ENCODE measurements at places on chromosomes 11 and 22.
A peak's percentile ranks its signal among the peaks of the same experiment; 100 is the strongest.

DNA sequence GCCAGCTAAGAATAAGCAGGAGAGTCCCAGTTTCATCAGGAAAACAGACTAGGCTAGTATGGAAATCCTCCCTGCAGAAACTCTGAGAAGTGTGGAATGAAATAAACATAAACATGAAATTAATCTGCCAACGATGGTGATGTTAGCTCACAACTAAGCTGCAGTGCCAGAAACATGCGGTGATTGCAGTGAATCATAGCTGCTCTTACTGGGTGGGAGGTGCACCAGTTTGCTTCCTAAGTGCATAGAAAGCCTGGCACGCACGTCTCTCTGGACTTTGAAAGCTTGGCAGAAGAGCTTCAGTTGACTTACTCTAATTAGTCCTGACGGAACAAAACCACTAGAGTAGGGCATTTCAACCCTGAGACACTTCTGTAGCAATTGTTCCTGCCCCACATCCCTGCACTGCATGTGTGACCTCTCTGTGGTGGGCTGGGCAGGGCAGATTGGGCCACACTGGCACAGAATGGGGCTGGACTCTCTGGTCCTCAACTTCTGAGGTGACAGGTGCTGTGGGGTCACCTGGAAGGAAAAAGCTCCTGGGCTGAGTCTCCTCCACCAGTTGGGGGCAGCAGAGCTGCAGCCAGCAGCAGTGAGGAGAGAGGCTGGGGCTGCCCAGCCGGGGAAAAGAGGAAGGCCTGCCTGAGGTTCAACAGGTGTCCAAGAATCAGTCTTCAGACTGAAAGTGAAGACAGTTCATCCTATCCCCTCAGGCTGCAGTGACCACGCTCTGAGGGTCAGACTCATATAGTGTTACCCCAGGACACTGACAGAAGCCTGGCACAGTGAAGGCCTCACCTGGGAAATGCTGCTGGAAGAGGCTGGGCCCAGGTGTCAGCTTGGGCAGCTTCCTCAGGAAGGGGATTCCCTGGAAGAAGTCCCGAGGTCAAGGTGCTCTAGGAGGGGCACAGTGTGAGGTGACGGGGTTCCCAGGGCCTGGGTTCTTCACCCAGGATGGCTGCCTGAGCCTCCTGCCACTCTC, 40.5 kb downstream of the GGTLC2 start:
- DNase-seq, result peak; percentile 4

DNA sequence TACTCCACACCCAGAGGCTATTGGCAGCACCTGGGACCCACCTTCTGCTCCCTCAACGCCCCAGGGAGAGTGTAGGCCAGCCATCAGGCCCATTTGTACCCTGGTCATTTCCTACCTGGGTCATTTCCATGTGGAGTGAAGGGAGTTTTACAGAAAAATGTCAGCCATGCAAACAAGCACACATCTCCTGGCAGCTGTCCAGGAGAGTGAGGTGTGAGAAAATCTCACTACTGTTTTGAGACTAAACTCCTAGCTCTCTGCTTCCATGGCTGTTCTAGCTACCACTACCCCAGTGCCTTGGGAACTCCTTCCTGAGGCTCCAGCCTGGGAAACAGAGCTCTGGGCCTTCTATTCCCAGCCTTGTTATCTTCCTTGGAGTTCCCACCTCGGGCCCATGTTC, 2.8 kb upstream of the TMPRSS13 start:
- peak; percentile 46 for DNase-seq

DNA sequence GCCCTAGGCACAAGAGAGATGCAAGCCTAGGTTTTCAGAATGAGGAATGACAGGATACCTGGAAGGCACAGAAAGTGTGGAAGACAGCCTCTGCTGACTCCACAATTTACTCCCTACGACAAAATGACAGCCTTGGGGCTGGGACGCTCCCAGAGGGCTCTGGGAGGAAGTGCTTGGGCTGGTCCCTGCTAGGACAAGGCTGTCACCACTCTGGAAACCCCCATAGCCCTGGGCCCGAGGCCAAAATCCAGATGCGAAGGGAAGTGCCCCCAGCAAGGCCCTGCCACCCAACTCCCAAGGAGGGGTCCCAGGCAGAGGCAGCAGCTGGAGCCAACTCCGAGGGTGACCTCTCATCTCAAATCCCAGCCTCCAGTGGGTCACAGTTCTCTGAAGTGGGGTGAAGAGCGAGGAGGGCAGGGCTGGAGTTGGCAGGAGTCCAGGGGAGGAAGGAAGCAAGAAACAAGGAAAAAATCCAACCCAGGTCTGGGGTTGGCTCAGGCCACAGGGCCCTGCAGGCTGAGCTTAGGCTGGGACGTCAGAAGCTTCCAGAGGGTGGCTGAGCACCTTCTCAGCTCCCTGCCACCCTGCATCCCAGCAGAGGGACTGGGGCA, 6.3 kb upstream of the CDC42EP2 start:
- no peak for DNase-seq

DNA sequence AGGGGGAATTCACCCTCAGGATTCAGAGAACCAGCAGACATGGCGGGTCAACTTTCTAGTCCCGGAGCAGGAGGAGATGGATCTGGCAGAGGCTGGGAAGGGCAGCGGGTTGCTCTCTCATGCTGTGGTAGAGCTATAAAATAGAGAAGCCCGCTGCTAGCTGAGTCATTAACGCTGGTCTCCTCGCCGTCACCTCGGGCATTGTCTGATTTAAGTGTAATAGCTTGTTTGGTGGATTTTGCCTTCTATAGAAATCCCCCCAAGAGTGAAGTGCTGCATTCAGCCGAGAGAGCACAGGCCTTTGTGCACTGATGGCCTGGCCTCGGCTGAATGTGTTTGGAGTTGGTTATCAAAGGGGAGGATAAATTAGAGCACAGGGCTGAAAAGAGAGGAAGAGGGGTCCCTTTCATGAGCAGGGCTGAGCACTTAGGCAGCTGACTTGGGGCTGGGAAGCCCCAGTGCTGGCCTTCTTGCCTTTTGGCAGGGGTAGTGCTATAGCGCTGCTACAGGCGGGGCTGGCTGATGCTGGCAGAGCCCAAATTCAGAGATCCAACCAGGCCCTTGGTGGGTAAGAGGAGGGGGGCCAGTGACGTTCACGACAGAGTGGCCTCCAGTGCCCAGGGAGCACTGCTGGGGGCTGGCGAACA, 161.1 kb upstream of the CADM1 start:
- DNase-seq, result no peak

- no peak for DNase-seq
Observed at GRCh38 chr11:1134848-1135445, 22.8 kb upstream of the MUC5AC start.

- DNase-seq, result peak; percentile 70
Observed at GRCh38 chr11:66883016-66883965, 26.4 kb downstream of the LRFN4 start.

DNA sequence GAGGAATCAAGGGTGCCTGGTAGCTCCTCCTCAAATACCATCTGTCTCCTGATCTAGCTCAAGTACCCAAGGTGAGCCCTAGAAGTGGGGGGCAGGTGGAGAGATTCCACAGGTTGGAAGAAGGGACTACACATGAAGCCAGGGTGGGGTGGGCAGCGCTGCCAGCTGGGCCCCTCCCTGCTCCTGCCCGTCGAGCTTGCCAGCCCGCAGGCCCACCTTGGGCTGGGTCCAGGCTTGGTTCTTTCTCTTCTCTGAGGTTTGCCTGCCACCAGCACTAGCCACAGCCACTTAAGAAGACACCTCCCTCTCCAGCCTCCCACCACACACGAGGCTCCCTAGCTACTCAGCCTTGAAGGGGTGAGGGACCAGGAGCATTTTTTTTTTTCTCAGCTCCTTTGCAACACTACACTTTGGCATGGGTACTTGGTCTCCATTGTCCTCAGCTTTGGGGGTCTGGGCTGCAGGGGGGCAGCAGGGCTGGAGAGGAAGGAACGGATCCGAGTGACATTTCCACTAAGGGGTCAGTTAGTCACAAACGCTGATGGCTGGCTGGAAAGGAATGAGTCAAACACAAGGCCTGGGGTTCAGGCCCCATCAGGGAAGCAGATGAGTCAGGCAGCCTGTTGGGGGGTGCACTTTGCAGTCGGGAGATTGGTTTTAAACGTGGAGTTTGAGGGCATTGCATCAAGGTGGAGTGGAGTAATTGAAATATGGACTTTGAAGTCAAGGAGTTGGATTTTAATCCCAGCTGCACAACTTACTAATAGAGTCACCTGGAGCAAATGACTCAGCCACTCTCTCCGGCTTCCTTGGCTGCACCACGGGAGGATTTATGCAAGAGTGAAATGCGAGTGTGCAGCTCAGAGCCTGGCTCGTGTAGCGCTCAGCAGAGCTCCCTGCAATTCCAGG, 7.4 kb upstream of the NPTXR start:
- no peak for DNase-seq

DNA sequence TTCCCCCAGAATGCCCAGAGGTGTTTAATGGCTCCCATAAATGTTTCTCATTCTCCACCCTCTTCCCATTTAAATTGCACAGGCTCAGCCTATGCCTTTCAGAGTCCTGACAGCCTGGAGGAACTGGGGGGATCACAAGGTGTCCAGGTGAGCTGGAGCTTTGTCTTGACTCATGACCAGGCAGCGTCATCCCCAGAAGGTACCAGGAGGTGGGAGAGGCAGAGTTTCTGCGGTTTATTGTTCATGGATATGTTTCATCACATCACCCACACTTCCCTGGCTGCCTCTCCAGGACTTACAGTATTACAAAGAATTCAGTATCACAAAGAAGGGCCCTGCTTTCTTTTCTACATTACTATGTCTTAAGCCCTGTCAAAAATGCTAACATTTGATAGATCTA, 103.2 kb upstream of the GALNT18 start:
- DNase-seq, result no peak

DNA sequence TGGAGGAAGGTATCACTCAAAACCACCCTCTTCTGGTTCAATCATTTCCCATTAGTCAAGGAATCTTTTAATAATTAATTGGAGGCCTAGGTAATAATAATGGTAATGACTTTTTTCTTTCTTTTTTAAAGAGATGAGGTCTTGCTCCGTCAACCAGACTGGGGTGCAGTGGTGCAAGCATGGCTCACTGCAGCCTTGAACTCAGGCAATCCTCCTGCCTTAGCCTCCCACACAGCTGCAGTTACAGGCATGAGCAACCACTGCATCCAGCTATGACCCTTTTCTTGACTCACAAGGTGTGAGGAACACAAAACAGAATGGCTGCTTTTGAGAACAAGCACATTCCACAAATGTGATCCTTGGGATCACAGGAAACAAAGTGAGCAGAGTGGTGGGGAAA, 3.6 kb downstream of the POLDIP3 start:
- no peak for DNase-seq

DNA sequence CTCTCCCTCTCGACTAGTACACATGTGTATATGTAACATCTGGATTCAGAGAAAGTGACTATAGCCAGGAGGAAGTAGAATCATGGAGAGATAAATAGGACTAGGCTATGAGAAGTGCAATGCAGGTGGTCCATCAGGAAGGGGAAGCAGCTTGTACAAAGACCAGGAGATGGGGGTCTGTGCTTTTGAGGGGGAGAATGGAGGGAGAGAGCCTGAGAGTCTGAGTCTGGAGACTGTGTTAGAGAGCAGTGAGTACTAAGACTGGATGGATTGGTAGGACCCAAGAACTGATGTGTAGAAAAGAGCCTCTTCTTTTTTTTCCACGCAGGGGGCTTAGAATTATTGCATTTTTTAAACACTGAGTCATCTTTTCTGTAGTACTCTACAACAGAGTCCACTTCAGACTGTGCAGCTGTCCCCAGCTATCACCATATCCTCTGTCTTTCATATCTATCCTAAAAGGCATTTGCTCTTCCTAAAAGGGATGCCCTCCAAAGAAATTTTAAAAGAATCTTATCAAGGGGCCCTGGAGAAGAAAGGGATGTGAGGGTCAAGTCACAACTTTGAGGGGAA, 80.4 kb downstream of the BDNF start:
- DNase-seq, result no peak

DNA sequence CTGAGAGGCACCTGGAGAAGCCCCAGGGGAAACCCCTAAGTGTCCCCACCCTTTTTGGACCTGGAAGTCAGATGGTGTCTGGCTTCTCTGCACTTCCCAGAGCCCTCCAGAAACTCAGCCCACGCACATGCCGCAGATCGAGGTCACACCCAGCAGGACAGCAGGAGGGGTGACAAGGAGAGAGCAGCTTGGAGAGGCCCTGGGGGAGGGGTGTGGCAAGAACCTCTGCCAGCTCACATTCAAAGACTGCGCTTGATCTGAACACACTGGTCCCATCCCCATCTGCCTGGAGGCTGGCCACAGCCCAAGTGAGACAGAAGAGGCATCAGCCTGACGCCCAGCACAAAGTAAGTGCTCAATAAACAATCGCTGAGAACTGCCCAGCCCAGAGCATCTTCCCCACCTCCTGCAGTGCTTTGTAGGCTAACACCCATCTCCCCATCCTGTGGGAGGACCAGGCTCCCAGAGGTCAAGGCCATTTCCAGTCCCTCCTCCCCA, 21.4 kb downstream of the TMPRSS6 start:
- DNase-seq, result no peak

DNA sequence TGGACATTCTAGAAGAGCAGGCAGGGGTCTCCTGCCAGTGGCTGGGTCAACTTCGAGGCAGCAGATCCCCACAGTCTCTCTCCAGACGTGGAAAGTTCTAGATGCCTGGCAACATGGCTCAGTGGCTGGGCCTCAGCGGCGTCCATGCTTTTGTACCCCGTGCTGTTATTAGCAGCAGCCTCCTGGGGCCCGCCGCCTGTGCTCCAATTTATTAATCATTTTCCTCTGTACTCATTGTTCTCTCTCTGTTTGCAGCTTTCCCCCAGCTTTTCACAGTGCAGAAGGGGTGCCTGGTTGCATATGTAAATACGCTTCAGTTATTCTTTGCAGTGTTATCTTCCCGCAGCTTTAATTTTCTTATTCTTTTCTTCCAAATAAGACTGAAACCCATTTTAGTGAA, 515.1 kb downstream of the TBC1D22A start:
- DNase-seq, result no peak

DNA sequence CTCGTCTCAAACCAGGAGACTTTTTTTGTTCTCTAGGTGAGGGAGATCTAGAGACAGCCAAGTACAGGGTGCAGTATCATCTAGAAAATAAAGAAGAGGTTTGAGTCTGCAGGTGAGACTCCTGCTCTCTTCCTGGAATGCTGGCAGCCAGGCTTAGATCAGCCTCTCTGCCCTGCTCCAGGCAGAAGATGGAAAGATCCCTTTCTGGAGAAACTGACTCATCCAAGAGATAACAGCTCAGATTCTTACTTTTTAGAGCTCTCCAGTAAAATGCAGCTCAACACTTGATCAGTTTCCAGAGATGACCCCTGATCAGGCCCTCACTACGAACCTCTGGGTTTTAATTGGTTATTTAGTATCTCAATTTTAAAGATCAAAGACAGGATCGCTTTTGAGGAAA, 44.6 kb upstream of the EHF start:
- no peak for DNase-seq

- DNase-seq, result no peak
Observed at GRCh38 chr11:118264569-118265465, 720 bp upstream of the MPZL2 start.

Data from stimulated activated CD4-positive, alpha-beta T cell treated with anti-CD3 and anti-CD28 coated beads, Interleukin-12 subunit alpha, Interleukin-12 subunit beta, amount 100 ng/mL, for 4 hours (primary cell).